ENCODE measurements at places on chromosomes 7 and 10. TPM values are rescaled to one million over a fixed set of nuclear protein-coding genes. Genes with fewer than 3 reads are reported as not detected.

GRCh38 chr7:112103246-112103645 is 103.0 kb downstream of the DOCK4 start:
- peak; percentile 43 for DNase-seq

- peak; percentile 49 for DNase-seq
Observed at GRCh38 chr10:71087622-71088021, 124.7 kb upstream of the UNC5B start.

DNA sequence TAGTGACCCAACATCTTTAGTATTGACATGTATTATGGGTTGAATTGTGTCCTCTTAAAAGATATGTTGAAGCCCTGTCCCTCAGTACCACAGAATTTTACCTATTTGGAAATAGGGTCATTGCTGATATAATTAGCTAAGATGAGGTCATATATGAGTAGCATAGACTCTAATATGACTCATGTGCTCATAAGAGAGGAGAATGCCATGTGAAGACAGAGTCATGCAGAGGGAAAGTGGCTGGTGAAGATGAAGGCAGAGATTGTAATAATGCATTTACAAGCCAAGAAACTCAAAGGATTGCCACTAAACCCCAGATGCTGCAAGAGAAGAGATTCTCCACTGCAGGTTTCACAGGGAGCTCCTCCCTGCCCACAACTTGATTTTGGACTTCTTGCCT is 496.4 kb downstream of the KIF20B start:
- DNase-seq: no peak

DNA sequence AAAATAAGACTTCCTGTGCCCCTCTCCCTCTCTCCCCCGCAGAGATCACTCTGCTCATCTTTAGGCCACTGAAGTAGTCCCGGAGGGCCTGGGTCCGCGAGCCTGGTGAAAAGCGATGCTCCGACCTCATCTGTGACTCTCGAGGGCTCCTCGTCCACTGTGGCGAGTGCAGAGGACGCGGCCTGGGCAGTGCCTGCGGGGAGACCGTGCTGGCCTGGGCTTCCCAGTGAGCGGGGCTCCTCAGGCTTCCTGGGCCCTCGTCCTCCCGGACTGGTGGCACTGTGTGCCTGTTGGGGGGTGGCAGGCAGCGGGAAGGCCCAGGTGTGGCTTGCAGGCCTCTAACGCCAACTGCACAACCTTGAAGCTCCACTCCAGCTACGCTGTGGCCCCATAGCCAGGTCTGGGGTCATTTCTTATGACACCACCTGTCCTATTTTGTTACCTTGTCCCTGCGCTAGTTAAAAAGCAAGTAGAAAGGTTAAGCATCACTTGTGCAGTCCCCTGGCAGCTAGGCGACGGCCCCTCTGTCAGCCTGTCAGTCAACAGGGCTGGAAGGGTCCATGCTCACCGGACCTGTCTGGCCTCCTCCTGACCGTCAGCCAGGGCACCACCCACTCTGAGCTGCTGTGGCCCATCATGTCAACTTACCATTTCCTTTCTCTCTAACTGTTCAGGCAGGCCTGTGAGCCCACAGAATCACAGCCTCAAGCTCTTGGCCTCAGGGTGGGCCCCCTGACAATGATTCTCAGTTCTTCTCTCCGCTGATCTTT is 20.5 kb downstream of the MNX1 start:
- DNase-seq: peak; percentile 37

DNA sequence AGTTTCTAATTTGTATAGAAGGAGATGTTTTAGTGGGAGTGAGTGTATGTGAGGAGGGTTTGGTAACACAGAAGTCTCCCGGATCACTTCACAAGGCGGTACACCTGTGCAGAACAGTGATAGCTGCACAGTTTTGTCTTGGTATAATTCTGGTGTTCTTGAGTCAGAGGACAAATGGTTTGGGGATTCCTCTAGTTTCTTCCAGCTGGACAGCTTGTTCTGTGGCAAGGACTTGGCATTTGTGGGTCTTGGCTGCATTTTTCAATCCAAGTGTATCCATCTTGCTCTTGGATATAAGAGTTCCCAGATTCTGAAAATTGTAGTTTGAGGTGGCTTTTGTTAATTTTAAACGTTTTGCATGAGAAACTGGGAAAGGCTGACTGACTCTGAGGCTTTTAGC is 135.7 kb downstream of the AHR start:
- no peak for DNase-seq

DNA sequence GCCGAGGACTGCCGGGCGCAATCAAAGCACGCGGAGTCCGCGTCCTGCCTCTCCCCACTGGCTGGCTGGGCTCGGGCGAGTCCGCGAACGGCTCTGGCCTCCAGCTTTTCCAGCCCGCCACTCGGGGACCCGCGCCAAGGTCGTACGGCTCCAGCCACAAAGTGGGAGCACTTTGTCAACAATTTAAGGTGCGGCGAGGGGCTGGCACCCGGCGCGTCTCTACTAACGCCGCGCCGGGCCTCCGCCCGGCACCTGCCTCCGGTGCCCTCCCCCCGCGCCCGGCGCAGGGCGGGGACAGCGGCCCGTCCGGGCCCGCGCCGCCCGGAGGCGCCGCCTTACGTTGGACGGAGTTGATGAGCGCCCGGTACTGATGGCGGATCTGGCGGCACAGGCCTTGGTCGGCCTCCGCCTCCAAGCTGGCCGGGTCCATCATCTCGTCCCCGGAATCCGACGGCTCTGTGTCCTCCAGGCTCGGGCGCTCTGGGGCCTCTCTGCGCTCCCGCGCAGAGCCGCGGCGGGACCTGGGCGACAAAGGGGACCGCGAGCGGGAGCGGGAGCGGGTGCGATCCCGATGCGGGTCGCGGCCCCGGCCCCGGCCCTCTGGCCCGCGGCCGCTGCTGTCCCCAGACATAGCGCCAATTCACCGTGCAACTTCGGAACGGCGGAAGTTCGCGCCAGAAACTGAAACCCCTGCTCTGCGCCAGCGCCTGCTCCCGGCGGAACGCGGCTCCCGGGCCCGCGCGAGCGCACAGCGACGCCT is at the start of gene NSMCE4A:
Gene NSMCE4A (minus strand): TSS at position 683 of the 760 bp plus-strand sequence. CDS start 52 bp downstream, at position 631.
- DNase-seq: peak; percentile 99

DNA sequence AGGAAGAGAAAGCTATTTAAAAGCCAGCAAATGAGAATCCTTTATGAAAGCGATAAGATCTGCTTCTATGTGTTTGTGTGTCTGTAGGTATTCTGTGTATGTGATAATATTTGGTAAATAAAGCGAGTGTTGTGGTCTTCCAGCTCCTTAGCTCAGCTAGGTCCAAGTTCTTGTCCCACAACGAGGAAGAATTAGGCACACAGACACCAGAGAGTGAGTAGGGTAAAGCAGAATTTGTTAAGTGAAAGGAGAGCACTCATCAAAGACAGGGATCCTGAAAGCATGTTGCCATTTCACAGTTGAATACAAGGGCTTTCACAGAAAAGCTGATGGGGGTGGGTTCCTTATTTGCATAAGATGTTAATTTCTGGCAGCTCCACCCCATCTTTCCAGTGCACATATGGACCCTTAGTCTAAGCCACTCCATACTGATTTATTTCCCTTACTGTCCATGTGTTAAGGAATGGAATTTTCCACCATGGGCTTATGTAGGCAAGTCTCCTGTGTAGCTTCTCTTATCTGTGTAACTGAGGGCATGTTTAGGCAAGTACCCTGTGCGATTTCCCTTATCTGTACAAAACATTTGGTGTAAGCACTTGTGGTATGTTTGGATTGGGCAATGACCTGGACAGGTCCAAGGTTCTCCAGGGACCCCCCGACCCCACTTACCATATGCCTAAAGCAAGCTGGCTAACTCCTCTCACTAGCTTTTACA is 165.9 kb upstream of the VIPR2 start:
- no peak for DNase-seq

DNA sequence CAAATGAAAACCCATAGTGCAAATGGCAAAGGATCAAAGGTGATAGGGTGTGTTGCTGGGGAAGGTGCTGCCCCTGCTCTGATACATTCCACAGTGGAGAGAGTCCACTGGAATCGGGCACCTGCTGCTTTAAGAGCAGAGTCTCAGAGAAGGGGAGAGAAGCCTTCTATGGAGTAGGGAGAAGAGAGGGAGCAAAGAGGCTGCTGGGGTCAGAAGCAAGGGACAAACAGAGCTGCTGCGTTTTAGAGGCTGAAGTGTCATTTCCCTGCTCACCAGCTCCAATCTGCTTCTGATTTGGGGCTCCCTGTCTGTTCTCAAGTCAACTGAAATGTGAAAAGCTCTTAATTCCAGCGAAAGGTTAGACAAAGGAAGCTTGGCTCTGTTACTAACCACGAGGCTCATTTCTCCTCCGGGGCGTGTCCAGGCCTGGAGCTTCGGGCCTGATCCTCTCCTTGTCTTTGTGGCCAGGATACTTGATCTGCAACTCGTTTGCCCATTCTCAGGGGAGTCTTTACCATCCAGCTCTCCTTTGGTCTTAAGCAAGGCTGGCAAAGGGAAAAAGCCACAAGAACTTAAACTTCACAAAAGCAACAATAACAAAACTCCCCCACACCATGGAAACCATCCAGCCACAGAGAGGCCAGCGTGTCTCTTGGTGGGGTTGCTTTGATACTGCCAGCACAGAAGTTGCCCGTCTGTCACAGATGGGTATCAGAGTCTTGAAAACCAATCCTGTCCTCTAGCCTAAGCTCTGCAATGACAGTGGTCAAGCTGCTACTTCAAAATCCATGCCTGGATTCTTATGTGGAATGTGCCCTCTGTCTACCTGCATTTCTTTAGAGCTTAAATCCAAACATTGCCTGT is 692.6 kb downstream of the SUGCT start:
- no peak for DNase-seq

DNA sequence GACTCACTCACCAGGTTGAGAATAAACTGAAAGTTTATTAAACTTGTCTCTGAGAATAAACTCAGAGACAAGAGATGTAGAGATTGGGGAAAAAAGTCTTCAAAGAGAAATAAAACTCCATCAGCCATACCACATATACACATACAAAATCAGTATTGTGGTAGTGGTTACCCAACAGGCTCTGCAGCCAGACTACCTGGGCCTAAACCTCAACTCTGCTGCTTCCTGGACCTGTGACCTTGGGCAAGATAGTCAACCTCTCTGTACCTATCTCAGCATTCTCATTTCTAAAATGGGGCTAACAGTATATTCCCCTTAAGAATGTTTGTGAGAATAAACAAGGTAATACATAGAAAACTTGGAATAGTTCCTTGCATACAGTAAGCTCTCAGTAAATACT is 15.3 kb downstream of the TPK1 start:
- DNase-seq: no peak

- DNase-seq: peak; percentile 80
Observed at GRCh38 chr7:37901236-37901827, 15.3 kb downstream of the SFRP4 start.

- DNase-seq: peak; percentile 45
Observed at GRCh38 chr7:157876469-157877285, 539.9 kb downstream of the DNAJB6 start.

GRCh38 chr10:111348076-111348475 is 271.2 kb downstream of the ADRA2A start:
- DNase-seq: no peak

- no peak for DNase-seq
Observed at GRCh38 chr10:58998924-58999713, 177.3 kb upstream of the PHYHIPL start.

DNA sequence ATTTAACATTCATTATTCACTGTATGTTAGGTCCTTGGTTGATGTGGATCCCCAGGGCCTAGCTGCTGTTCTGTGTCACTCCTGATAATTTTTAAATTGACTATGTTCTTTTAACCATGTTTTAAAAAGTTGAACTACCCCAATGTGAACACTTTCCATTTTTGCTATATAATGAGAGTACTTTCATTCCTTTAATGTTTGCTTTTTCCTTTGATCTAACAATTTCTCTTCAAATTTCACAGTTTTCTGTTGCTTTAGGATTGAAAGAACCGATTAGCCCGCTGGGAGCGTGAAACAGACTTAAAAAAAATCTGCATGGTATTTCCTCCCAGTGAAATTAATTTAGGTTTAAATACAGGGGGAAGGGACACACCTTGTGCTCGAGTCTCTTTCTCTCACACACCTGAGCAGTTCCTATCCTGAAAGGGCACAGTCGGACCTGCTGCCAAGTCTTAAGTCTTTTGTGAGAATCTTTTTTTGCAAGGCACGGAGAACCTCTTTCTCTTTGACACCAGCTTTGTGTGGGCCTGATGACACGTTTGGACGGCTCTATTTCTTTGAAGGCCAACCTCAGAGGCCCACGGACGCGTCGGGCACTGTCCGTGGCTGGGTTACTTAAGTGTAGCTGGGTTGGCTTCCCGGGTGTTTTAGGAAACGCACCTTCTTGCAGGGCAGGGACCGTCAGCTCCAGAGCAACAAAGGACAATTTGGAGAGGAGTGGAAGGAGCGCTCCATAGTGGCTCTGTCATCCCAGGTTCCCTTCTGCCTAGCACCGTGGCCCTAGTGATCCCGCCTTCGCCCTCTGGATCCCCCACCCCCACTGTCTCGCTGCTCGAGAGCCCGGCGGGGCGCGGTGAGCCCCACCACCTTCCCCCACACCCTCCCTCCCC is 1.0 kb upstream of the CHN2 start:
- DNase-seq: no peak

- no peak for DNase-seq
Observed at GRCh38 chr10:93749218-93749799, 8.4 kb upstream of the LGI1 start.

DNA sequence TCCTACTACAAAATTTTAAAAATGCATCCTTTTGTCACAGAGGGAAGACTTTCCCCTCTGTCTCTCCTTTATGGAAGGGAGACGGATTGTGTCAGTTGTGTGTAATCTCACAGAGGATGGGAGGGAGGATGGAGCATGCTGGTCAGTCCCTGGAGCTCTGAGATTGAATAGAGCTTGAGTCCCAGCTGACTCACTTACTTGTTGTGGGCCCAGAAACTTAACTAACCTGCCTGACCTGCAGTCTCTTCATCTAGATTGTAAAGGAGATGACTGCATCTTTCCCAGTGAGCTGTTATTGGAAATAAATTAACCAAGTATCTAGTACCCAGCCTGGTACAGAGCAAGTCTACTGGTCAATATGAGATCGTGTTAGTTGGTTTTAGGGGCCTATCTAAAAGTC is 77.9 kb upstream of the ADO start:
- peak; percentile 8 for DNase-seq

Gene OSBPL3
- total RNA-seq: 30.8 TPM

Gene SHH
- total RNA-seq: not detected

Gene LRRC18
- not detected for total RNA-seq

Gene SLC13A4
- total RNA-seq: 0.36 TPM

Gene FKBP9
- total RNA-seq: 420 TPM

Gene SEMA3C
- total RNA-seq: 421 TPM

Gene OR2A25
- not detected for total RNA-seq

Gene CPED1
- 37.4 TPM for total RNA-seq

Gene ITGA8
- 2.5 TPM for total RNA-seq

Gene OPN1SW
- total RNA-seq: not detected

Gene CCL26
- total RNA-seq: 1.5 TPM

Gene MGMT
- 18.3 TPM for total RNA-seq

Gene ASB4
- not detected for total RNA-seq

Gene TEX36
- total RNA-seq: not detected

Gene HIBADH
- total RNA-seq: 74.8 TPM

Gene PNLIP
- not detected for total RNA-seq

Data from osteoblast (primary cell).